ENCODE measurements at places on chromosomes 16 and 17. TPM values are rescaled to one million over a fixed set of nuclear protein-coding genes. Genes with fewer than 3 reads are reported as not detected.

- no peak for DNase-seq
Observed at GRCh38 chr17:54736573-54736972, 164.1 kb upstream of the TOM1L1 start.

Gene ATXN2L
- 45.5 TPM for total RNA-seq

DNA sequence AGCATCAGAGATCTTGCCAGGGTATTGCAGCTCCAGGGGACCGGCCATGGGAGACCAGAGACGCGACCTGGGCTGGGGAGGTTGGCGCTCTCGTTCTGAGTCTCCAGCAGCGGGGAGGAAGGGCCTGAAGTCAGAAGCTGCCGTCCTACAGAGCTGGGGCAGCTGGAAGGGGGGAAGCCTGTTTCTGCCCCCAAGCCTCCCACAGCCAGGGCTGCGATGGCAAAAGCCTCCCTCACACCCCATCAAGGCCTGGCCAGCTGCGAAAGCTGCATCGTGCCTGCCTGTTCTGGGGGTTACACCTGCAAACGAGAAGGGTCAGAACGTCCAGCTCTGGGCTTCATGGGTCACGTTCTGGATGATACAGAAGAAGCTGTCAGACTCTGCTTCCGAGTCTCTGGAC lies 26.1 kb downstream of the MAPK8IP3 start:
- DNase-seq: no peak

DNA sequence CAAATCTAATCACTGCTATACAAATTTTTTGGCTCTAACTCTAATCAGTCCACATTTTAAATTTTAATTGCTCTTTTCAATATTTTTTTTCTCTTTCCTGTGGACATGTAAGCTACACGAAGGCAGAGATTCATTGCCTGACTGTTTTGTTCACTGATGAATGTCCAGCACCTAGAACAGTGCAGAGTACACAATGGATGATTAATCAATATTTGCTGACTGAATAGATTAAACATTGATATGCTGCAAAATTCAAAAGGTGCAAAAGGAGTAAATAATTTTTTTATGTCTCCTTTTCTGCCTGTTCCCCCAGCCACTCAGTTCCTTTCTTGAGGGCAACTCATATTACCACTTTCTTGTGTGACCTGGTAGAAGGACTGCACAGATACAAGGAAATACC lies 32.8 kb downstream of the SCNN1B start:
- DNase-seq: no peak

GRCh38 chr16:8807189-8807588 lies 9.6 kb downstream of the PMM2 start:
- DNase-seq: no peak

Gene CCT6B
- total RNA-seq: 12.0 TPM
